Peyer's patch (tissue), 4 donors: ENCODE measurements at places on chromosomes 12 and 14. TPM values are rescaled to one million over a fixed set of nuclear protein-coding genes. Genes with fewer than 3 reads are reported as not detected.

The RNASE3 gene
- not detected for total RNA-seq

The TMEM121 gene
- total RNA-seq, result 1.1 TPM

The TMEM19 gene
- total RNA-seq, result 42.1 TPM

The ARMH4 gene
- 1.7 TPM for total RNA-seq

The GDF3 gene
- not detected for total RNA-seq

The ZFHX2 gene
- 0.53 TPM for total RNA-seq

The KRT75 gene
- not detected for total RNA-seq

The GPRC5D gene
- not detected for total RNA-seq

The LTB4R2 gene
- 37.2 TPM for total RNA-seq

The ANKRD33 gene
- total RNA-seq, result not detected

The TPH2 gene
- total RNA-seq, result not detected

GRCh38 chr14:77547512-77548180 is 49.0 kb upstream of the ISM2 start:
- no peaks in the 10 kb centered on the region for H3K36me3 ChIP-seq
- H3K4me1 ChIP-seq, result no peaks in the 10 kb centered on the region
- DNase-seq, result no peak
- H3K4me3 ChIP-seq, result no peak overlapping the region

- H3K4me3 ChIP-seq, result no peak overlapping the region
- no peaks in the 10 kb centered on the region for H3K36me3 ChIP-seq
- H3K4me1 ChIP-seq, result no peaks in the 10 kb centered on the region
- no peak for DNase-seq
- H3K27me3 ChIP-seq, result no peaks in the 10 kb centered on the region
Measured at GRCh38 chr12:102067574-102068258, 5.9 kb upstream of the WASHC3 start.

- no peaks in the 10 kb centered on the region for H3K27me3 ChIP-seq
- no peaks in the 10 kb centered on the region for H3K4me1 ChIP-seq
- peak overlapping the region; percentile 84 for H3K4me3 ChIP-seq
- DNase-seq, result peak; percentile 87
Measured at GRCh38 chr14:99274346-99275221, 2.6 kb upstream of the BCL11B start.

DNA sequence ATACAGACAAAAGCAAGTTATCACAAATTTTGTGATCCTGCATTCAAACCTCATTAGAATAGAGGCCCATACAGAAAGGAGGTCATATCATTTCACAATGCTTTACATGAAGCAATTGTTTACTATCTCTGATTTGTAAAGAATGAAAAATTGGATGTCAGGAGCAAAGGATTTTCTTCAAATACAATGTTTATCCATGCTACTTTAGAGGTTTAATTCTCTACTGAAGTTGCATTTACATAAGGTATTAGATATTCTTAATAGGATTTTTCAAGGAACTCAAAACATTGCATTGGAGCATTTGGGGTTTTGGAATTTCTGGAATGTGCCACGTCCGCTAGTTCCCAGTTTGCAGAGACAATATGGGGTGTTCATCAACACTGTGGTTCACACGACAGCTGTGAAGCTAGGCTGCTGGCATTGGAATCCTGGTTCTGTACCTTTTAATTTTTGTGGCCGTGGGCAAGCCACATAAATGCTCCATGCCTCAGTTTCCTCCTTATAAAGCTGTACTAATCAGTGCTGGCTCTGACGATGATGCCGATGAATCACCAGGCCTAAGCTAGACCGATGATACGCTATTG is 174.8 kb downstream of the APAF1 start:
- DNase-seq, result no peak
- H3K27me3 ChIP-seq, result no peaks in the 10 kb centered on the region
- H3K4me3 ChIP-seq, result no peak overlapping the region

- no peaks in the 10 kb centered on the region for H3K36me3 ChIP-seq
- no peak for DNase-seq
- H3K4me3 ChIP-seq, result no peak overlapping the region
- H3K27ac ChIP-seq, result peak overlapping the region; percentile 7
- no peaks in the 10 kb centered on the region for H3K4me1 ChIP-seq
Measured at GRCh38 chr14:32564596-32564995, 235.5 kb downstream of the AKAP6 start.

GRCh38 chr12:127810041-127810440 is 456.9 kb upstream of the TMEM132C start:
- no peak for DNase-seq
- H3K4me1 ChIP-seq, result no peaks in the 10 kb centered on the region
- H3K4me3 ChIP-seq, result no peak overlapping the region

GRCh38 chr12:131527092-131527491 is 183.8 kb upstream of the SFSWAP start:
- no peak overlapping the region for H3K27ac ChIP-seq
- H3K27me3 ChIP-seq, result no peaks in the 10 kb centered on the region
- no peak overlapping the region for H3K4me3 ChIP-seq
- no peaks in the 10 kb centered on the region for H3K4me1 ChIP-seq

GRCh38 chr12:87931812-87932211 is 97.4 kb downstream of the C12orf50 start:
- no peaks in the 10 kb centered on the region for H3K27me3 ChIP-seq
- H3K4me1 ChIP-seq, result no peaks in the 10 kb centered on the region
- no peak overlapping the region for H3K27ac ChIP-seq
- no peak overlapping the region for H3K4me3 ChIP-seq
- H3K36me3 ChIP-seq, result no peaks in the 10 kb centered on the region

DNA sequence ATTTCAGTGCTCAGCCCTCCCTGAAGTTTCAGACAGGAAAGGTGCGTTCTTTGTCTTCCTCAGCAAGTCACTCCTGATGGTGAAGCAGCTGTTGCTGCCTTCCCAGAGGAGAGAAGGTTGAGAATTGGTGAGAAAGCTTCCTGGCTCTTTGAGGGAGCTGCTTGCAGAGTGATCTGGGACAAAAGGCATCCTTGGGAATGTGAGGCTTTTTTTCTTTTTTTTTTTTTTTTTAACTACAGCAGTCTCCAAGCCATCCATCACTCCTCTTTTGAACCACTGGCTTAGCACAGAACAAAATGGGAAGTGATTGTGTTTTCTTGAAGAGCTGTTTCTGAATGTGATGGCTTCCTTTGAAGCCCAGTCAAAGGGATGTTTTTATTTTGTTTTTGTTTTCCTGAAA is 120.4 kb upstream of the LRIG3 start:
- H3K27me3 ChIP-seq, result no peaks in the 10 kb centered on the region
- no peak overlapping the region for H3K4me3 ChIP-seq
- no peak for DNase-seq
- no peaks in the 10 kb centered on the region for H3K4me1 ChIP-seq

- no peak overlapping the region for H3K4me3 ChIP-seq
- H3K27ac ChIP-seq, result no peak overlapping the region
- DNase-seq, result no peak
- H3K4me1 ChIP-seq, result no peaks in the 10 kb centered on the region
- H3K36me3 ChIP-seq, result no peaks in the 10 kb centered on the region
- no peaks in the 10 kb centered on the region for H3K27me3 ChIP-seq
Measured at GRCh38 chr12:122661938-122662337, 41.2 kb downstream of the HCAR2 start.

- no peaks in the 10 kb centered on the region for H3K36me3 ChIP-seq
- H3K4me3 ChIP-seq, result no peak overlapping the region
- H3K27me3 ChIP-seq, result no peaks in the 10 kb centered on the region
- H3K4me1 ChIP-seq, result no peaks in the 10 kb centered on the region
- no peak overlapping the region for H3K27ac ChIP-seq
Measured at GRCh38 chr12:28453686-28454085, 263.4 kb downstream of the CCDC91 start.

DNA sequence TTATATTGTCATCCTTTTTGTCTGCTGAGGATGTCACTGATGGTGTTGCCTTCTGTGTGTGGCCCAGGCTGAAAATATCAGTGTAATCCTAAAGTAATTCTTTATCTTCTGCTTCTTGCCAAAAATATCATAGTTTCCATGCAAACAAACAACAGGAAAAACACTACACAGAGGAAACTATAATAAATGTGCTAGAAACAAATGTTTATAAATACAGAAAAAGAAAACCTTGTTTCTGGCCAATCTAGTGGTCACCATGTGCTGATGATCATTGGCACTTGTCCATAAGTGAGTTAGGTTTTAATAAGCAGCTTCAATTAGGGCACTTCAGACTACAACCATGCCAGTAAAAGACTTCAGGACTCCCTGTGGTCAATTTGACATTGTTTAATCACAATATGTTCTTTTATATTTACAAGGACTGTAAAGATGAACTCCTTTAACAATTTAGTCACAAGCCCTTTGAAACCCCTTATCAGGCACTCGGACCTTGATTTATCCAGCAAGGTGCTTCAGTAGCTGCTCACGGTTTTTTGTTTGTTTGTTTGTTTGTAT is 124.8 kb downstream of the TMTC3 start:
- DNase-seq, result no peak
- H3K27ac ChIP-seq, result no peak overlapping the region
- H3K4me1 ChIP-seq, result no peaks in the 10 kb centered on the region
- H3K36me3 ChIP-seq, result no peaks in the 10 kb centered on the region
- no peak overlapping the region for H3K4me3 ChIP-seq

DNA sequence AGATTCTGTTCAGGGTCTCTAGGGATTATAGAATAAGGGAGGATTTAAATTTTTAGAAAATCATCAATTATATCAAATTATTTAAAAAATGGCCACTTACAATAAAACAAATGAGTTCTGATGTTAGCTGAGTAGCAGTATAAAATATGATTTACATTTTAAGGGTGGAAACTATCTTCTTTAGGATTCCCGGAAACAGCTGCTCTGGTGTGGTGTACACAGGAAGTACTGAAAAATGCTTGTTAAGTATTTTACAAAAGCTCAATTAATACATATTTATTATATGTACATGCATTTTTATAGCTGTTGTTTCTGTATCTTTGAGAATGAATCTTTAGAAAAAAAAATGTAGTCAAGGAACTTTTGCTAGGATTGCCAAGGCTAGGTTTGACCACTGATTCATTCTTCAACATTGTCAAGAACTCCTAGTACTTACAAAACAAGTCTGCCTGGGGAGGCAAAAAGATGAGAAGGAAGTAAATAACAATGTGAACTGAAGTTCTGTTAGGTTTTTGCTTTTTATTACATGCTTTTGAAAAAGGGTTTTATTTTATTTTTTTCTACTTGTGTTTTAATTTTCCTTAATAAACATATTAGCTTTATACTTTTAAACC is 48.0 kb downstream of the ARF6 start:
- H3K4me1 ChIP-seq, result no peaks in the 10 kb centered on the region
- no peak overlapping the region for H3K27ac ChIP-seq
- no peaks in the 10 kb centered on the region for H3K27me3 ChIP-seq

GRCh38 chr14:91318911-91319310 is 74.4 kb upstream of the GPR68 start:
- no peak for DNase-seq
- no peak overlapping the region for H3K4me3 ChIP-seq
- H3K36me3 ChIP-seq, result no peaks in the 10 kb centered on the region

GRCh38 chr12:89893972-89894706 is 185.5 kb upstream of the ATP2B1 start:
- no peaks in the 10 kb centered on the region for H3K4me1 ChIP-seq
- H3K4me3 ChIP-seq, result no peak overlapping the region
- no peaks in the 10 kb centered on the region for H3K36me3 ChIP-seq
- no peak overlapping the region for H3K27ac ChIP-seq
- H3K27me3 ChIP-seq, result no peaks in the 10 kb centered on the region

GRCh38 chr12:111408116-111408440 is 2.4 kb downstream of the SH2B3 start:
- DNase-seq, result no peak
- H3K4me3 ChIP-seq, result no peak overlapping the region
- peak overlapping the region; percentile 90 for H3K27ac ChIP-seq

GRCh38 chr14:88322504-88323085 is 474 bp downstream of the KCNK10 start:
- H3K4me1 ChIP-seq, result no peaks in the 10 kb centered on the region
- H3K4me3 ChIP-seq, result no peak overlapping the region
- DNase-seq, result no peak

- no peaks in the 10 kb centered on the region for H3K36me3 ChIP-seq
- H3K4me1 ChIP-seq, result peaks cover 14% of the 10 kb centered on the region
- DNase-seq, result no peak
- H3K27me3 ChIP-seq, result no peaks in the 10 kb centered on the region
- H3K4me3 ChIP-seq, result no peak overlapping the region
Measured at GRCh38 chr14:103022002-103022684, 35.2 kb downstream of the CDC42BPB start.

DNA sequence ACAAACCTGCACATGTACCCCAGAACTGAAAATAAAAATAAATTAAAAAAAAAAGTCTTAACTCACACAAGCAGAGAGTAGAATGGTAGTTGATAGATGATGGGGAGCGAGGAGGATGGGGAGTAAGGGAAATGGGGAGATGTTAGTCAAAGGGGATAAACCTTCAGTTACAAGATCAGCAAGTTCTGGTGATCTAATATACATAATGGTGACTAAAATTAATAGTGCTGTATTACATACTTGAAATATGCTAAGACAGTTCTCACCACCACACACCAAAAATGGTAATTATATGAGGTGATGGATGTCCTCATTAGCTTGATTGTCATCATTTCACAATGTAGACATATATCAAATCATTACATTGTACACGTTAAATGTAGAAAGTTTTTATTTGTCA is 3.2 kb upstream of the C12orf42 start:
- peaks cover 12% of the 10 kb centered on the region for H3K4me1 ChIP-seq
- no peak for DNase-seq
- H3K4me3 ChIP-seq, result no peak overlapping the region
- peaks cover 15% of the 10 kb centered on the region for H3K27me3 ChIP-seq
- no peak overlapping the region for H3K27ac ChIP-seq
- H3K36me3 ChIP-seq, result no peaks in the 10 kb centered on the region

- peaks cover 64% of the 10 kb centered on the region for H3K36me3 ChIP-seq
- peaks cover 15% of the 10 kb centered on the region for H3K4me1 ChIP-seq
- no peak overlapping the region for H3K27ac ChIP-seq
- H3K4me3 ChIP-seq, result peak overlapping the region; percentile 23
Measured at GRCh38 chr12:54285150-54286041, 4.9 kb downstream of the HNRNPA1 start.

GRCh38 chr12:97203408-97203807 is 259.2 kb upstream of the RMST start:
- H3K27me3 ChIP-seq, result no peaks in the 10 kb centered on the region
- no peaks in the 10 kb centered on the region for H3K36me3 ChIP-seq
- no peak overlapping the region for H3K4me3 ChIP-seq
- H3K4me1 ChIP-seq, result no peaks in the 10 kb centered on the region
- no peak for DNase-seq

- H3K4me3 ChIP-seq, result no peak overlapping the region
- no peak overlapping the region for H3K27ac ChIP-seq
- H3K4me1 ChIP-seq, result no peaks in the 10 kb centered on the region
- DNase-seq, result no peak
- H3K36me3 ChIP-seq, result no peaks in the 10 kb centered on the region
Measured at GRCh38 chr12:131693149-131693548, 17.7 kb upstream of the SFSWAP start.

GRCh38 chr14:98167705-98168104 is 1104.3 kb downstream of the BCL11B start:
- H3K4me3 ChIP-seq, result no peak overlapping the region
- no peak overlapping the region for H3K27ac ChIP-seq
- DNase-seq, result no peak
- no peaks in the 10 kb centered on the region for H3K4me1 ChIP-seq

- no peaks in the 10 kb centered on the region for H3K27me3 ChIP-seq
- H3K36me3 ChIP-seq, result no peaks in the 10 kb centered on the region
- no peak overlapping the region for H3K4me3 ChIP-seq
- no peak for DNase-seq
Measured at GRCh38 chr12:45243963-45244362, 28.1 kb downstream of the ANO6 start.
